ENCODE measurements at places on chromosomes 2 and 18.
A peak's percentile ranks its signal among the peaks of the same experiment; 100 is the strongest.

DNA sequence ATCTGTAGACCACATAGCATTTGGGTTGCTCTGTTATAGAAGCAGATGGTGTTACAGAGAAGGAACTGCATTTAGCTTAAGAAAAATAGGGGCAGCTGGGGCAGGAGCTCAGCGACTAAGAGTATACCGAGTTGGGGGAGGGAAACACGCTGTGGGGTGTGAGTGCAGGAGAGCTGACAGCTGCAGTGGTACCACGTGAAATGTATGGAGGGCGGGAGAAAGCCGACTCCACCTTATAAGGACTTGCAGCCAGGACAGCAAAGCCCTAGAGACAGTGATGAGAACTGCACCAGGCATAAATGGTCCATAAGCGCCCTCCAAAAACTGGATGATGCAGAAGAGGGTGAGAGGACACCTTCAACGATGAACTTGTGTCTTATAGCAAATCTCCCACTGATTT, 237.6 kb downstream of the PRKCE start:
- no peak for DNase-seq

GRCh38 chr18:50006470-50007046, 188.4 kb downstream of the MYO5B start:
- no peak for DNase-seq

DNA sequence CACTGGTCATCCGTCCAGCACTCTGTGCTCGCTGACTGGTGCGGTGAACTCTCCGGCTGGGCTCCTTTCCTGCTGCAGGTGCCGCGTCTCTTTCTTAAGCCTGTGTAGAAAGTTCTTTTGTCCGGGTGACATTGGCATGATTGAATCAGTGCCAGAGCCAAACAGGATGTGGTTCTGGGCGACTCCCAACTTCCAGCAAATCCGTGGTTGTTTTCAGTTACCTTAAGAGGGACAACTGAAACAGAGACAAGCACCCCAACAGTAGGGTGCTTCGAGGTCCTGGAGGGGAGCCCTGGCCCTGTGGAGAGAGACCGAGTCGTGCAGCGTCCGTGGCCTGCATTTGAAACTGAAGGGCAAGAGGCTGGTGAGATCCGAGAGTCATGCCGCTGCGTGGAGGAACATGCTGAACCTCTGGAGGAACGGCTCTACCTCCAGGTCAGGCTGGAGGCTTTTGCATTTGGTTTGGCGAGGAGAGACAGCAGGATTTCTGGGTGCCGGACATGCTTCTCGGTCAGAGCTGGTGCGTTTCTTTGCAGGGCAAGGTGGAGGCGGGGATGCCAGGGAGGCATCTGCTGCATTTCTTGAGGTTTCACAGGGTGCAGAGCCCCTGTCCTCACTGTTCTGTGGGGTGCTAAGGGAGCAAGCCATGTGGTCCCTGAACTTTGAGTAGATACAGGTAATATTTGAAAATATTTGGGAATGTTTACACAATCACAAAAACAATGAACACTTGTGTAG, 26.8 kb downstream of the SH3BP4 start:
- peak; percentile 85 for DNase-seq

DNA sequence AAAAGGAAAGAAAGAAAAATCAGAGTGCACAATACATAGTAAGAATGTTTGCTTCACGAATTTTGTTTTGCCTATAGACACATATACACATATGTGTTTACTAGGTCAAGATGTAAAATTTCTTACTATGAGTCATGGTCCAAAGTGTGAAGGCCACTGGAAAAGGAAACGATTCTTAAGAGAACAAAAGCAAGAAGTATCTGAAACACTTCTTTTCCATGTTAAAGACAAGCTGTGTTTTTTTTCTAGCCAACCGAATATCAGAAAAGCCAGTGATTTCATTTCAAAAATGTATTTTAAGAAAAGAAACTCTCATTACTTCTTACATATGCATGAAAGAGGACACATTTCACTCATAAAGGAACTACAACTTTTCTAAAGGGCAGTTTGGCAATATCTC, 24.9 kb downstream of the PECR start:
- no peak for DNase-seq

DNA sequence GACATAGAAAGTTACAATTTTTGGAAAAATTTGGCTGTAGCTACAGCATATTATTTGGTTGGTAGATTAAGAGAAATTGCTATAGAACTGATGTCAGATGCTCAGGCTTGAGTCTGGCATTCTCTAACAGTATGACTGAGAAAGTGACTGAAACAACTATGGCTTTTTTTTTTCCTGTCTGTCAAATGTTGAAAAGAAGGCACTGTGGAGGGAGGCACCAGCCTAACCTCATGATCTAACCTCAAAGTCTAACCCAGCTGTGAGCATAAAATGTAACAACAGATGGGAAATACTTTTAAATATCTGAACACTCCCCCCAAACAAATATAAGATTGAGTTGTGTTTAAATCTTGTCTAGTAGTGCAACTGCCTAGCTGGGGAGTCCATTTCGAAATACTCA, 629.1 kb downstream of the LRP1B start:
- no peak for DNase-seq

DNA sequence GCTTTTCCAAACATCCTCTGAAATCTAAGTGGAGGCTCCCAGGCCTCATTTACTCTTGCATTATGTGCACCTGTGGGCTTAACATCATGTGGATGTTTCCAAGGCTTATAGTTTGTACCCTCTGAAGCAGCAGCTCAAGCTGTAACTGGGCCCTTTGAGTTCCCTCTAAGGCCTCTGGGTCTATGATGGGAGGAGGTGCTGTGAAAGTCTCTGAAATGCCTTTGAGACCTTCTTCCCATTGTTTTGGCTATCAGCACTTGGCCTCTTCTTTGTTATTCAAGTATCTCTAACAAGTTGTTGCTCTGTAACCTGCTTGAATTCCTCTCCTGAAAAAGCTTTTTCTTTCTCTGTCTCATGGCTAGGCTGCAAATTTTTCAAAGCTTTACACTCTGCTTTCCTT, 58.1 kb upstream of the MYT1L start:
- no peak for DNase-seq

- no peak for DNase-seq
Measured at GRCh38 chr18:54316071-54316820, 41.4 kb downstream of the STARD6 start.

GRCh38 chr2:186575856-186576255, 14.0 kb upstream of the ITGAV start:
- DNase-seq, result no peak

DNA sequence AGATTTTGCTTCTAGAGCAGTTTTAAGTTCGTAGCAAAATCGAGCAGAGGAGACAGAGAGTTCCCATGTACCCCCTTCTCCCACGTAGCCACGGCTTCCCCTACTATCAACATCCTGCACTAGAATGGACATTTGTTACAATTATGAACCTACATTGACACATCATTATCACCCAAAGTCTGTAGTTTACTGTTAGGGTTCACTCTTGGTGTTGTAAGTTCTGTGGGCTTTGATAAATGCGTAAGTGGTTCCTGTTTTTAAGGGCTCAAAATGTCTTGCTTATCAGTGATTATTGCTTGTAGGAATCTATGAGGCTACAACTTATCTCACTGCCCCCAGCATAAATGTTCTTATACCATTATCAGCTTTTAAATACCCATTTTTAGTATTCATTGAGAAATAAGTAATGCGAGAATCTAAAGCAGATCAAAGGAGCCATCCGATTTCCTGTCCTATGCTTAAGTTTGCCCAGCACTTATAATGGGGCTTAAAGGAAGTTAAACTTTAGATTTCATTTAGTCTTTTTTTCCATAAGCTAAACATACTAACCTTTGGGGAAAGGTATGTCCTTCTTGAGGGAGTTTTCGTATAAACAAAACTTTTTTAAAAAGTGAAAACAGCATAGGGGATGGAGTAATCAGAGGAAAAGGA, 118.7 kb downstream of the HAUS1 start:
- DNase-seq, result no peak

GRCh38 chr2:196427986-196428634, 211.4 kb upstream of the CCDC150 start:
- no peak for DNase-seq

- peak; percentile 39 for DNase-seq
Measured at GRCh38 chr2:84631047-84631446, 114.7 kb downstream of the DNAH6 start.

DNA sequence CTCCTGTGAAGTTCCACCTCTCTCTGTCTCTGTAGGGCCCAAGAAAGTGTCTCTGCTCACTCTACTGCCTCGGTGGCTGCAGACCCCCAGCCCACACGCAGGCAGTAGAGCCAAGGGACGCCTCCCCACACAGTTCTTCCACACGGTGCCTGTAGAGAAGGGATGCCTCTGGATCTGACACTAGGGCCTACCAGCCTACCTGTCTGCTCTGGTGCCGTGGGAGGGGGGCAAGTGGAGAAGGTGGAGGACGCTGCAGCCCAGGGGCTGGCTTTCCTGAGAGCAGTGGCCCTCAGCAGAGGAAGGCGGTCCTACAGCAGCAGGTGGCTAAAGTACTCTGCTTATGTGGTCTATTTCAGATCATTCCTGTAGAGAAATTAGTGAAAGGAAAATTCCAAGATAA, 9.0 kb upstream of the TMEM214 start:
- DNase-seq, result no peak

GRCh38 chr2:163775304-163775703, 39.5 kb upstream of the FIGN start:
- peak; percentile 45 for DNase-seq

DNA sequence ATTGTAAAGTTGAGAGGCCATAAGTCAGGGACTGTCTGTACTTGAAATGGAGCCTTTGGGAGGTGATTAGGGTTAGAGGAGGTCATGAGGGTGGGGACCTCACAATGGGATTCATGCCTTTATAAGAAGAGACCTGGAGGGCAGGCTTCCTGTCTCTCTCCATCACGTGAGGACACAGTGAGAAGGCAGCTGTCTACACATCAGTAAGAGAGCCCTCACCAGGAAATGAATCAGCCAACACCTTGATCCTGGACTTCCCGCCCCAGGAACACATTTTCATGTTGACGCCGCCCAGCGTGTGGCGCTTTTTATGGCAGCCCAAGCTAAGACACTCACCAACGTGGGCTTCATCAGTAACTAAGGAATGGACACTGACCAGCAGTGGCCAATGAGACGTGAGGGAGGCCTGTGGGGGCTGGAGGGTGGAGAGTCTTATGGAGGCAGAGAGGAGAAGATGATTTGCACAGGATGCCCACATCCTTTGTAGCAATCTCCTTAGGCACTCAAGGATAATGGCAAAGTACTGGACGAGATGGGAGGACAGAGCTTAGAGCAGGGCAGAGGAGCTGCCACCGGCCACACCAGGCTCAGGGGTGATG, 162.7 kb downstream of the EIPR1 start:
- no peak for DNase-seq

- DNase-seq, result peak; percentile 24
Measured at GRCh38 chr2:88239781-88240180, 69.6 kb downstream of the THNSL2 start.

DNA sequence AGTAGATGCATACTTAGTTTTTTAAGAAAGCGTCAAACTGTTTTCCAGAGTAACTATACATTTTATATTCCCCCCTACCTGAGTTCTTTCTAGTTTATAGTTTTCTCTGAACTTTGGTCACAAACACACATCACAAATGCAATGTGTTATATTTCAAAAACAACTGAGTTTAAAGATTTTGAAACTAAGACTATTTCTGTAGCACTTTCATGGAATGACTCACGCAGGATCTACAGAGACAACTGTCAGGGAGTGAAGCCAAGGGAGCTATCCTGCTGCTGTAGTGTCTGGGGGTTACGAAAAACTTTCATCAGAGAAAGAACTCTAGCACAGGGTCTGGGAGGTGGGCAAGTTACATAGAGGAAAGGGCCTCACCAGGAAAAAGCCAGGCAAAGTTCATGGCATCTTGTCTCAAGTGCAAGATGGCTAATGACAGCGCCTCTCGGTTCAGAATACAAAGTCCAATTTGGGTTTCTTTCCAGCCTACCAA, 66.8 kb downstream of the UXS1 start:
- no peak for DNase-seq

- DNase-seq, result no peak
Measured at GRCh38 chr2:11326677-11327211, 17.7 kb downstream of the ROCK2 start.

DNA sequence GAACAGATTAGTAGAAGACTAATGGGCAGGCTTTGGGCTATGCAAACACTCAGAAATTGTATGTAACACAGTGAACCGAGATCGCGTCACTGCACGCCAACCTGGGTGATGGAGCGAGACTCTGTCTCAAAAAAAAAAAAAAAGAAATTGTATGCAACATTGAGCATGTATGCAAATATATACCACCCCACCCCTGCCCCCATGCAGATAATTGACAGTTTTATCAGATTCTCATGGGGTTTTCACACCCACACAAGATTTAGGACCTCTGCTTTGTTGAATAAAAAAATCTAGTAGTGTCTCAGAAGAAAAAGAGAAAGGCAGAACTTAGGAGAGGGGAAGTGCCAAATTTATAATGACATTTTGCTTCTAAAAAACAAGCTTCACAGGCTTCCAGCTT, 131.6 kb upstream of the FN1 start:
- DNase-seq, result no peak

DNA sequence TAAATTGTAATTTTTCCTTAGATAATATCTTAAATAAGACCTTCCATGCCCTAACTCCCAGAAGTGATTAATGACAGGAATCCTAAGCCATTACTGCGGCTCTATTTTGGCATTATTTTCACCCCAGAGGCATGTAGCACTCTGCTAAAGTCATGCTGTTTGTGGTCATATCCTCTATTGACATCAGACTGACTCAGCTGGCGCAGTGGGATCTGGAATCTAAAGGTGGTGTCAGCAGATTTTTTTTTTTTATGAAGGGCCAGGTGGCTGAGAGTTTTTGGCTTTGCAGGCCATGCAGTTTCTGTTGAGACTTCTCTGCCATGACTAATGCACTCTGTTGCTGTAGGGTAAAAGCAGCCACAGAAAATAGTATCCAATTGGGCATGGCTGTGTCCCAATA, 64.1 kb upstream of the ACVR1C start:
- DNase-seq, result peak; percentile 99

DNA sequence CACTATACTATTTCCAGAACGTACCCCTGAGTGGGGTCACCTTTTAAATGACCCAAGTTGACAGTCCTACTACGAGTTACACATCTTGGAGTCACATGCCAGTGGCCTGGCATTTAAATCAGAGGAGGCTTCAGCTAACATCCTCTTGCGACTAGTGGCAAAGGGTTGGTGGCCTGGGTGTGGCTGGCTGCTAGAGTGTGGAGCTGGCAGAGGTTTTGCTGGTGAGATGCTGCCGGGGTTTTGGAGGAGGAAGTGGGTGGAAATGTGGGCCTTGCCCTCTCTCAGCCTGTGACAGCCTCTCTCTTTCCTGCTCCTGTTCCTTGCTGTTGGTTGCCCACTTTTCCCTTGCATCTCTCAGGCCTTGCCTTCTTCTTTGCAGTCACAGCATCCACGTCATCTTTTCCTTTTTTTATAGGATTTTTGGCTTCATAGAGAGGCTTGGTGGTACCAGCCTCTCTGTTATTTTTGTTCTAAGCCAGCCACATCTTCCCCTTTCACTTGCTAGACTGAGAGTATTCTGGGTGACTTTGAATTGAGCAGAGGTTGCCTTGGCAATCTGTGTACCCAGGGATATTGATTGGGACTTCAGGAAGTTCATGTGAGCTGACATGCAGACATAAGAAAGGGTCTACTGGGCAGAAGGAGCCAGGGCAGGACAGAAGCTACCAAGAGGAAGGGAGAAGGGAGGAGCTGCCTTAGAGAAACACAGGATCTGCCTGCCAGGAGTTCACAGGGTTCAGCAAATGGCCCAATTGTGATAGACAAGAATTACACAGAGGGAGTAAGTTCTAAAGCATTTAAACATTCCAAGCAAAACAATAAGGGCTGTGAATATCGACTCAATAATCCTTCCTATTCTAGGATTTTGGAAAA, 55.4 kb downstream of the CDC42EP3 start:
- DNase-seq, result no peak
